ENCODE measurements at places on chromosomes 1 and 21.

DNA sequence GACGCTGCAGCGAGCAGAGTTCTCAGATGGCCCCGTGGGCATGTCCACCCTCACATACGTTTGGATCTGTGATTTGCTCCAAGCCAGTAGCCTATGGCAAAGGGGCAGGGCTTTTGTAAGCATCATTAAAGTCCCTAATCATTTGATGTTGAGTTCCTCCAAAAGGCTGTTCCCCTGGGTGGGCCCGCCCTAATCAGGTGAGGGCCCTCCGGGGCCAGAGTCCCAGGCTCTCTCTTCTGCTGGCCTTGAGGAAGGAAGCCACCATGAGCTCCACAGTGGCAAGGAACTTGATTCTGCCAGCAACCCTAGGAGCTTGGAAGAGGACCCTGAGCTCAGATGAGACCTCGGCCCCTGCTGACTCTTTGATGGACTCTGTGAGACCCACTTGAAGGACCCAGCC lies 25.4 kb upstream of the AJAP1 start:
- no peak for DNase-seq

GRCh38 chr1:2274231-2274928 lies 46.3 kb downstream of the SKI start:
- DNase-seq, result no peak

- no peak for DNase-seq
Measured at GRCh38 chr1:184632415-184633175, 122.1 kb downstream of the EDEM3 start.

DNA sequence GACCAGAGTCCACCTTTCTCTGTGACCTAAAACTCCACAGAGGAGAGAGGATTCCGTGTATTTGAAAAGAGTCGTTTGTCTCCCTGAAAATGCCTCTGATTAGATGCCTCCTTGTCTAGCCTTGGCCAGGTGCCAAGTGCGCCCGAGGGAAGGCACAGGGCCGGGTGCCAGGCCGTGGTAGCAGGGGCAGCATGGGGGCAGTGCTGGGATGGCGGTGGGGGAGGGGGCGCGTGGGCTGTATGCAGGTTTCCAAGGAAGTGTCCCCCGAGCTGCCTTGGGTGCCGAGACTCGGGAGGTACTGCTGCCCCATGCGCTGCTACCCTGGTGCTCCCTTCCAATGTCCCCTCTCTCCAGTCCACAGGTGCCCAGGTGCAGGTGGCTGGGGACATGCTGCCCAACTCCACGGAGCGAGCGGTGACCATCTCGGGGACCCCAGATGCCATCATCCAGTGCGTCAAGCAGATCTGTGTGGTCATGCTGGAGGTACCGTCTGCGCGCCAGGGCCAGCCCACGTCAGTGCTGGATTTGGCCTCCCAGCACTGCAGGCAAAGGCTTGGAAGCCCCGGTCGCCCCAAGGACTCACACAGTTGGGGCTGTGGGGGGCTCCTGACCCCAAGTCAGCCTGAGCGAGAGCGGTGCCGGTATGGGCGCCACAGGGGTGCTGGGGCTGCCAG lies 70.9 kb upstream of the COL6A1 start:
- no peak for DNase-seq

DNA sequence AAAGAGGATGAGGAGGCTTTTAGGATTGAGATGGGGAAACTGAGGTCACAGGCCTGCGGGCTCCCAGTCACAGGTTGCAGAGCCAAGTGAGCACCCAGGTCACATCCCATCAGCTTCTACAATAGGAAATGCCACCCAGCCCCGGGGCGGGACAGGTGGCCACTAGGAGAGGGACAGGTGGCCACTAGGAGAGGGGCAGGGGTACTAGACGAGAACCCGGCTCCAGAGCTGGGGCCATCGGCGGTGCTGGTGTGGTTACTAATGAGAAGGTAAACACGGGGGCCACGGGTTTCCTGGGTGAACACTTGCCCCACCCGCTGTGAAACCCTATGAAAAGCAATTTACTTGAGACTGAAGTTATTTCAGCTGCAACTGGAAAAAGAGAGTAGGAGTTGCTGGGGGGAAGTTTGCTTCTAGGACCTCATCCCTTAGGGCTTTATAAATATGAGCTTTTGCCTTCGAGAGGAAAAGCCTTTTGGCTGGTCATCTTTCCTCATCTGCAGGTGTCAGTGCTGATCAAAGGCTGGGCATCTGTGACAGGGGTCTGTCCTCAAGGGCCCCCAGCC lies 52.5 kb downstream of the MRPL37 start:
- DNase-seq, result no peak

DNA sequence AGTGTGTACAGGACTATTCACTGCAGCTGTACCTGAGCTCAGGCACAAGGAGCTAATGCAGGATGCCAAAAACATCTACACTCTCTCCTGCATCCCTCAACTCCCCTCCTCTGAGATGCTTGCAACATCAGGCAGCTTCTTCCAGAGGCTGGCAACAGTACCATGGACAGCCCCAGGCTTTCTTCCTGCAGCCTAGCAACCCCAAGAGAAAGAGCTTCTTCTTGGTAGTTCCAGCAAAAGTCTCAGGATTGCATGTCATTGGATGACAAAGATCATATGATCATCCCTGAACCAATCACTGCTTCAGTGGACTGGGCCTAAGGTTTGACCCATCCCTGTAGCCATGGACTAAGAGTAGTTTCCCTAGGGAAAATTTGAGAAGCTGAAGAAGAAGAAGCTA lies 46.7 kb downstream of the CAMK2N1 start:
- no peak for DNase-seq

DNA sequence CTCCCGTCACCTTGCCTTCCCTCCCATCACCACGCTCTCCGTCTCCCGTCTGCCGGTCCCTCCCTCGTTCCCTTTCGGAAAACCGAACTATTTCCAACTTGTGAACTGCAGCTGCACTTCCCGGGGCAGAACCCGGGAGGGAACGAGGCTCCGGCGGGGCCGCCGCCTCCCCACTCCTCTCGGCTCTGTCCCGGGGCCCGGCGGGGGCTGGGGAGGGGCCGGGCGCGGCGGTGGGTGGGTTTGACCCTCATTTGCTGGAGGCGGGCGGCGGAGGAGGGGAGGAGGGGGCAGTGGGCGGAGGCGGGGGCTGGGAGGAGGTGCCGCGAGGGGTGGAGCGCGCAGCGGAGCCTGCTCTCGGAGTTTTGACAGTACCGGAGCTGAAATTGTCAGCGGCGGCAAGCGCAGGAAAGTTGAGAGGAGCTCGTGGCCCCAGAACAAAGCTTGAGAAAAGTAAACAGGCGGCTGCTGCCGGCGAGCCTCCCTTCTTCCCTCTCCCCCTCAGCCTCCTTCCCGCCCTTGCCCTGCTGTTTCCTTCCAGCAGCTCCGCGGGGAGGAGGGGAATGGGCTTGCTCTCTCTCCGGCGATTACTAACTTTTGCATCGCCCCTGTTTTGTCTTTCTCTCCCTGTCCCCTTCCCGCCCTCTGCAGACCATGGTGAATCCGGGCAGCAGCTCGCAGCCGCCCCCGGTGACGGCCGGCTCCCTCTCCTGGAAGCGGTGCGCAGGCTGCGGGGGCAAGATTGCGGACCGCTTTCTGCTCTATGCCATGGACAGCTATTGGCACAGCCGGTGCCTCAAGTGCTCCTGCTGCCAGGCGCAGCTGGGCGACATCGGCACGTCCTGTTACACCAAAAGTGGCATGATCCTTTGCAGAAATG lies 2.9 kb downstream of the LMO4 start:
- DNase-seq, result peak; percentile 65

- peak; percentile 87 for DNase-seq
Measured at GRCh38 chr1:25338188-25338981, at the start of gene TMEM50A. TSS of gene TMEM50A (plus strand) at chr1:25338334. CDS start at chr1:25340487, 2,153 bp downstream.

- no peak for DNase-seq
Measured at GRCh38 chr21:17699524-17700189, 87.0 kb upstream of the BTG3 start.

DNA sequence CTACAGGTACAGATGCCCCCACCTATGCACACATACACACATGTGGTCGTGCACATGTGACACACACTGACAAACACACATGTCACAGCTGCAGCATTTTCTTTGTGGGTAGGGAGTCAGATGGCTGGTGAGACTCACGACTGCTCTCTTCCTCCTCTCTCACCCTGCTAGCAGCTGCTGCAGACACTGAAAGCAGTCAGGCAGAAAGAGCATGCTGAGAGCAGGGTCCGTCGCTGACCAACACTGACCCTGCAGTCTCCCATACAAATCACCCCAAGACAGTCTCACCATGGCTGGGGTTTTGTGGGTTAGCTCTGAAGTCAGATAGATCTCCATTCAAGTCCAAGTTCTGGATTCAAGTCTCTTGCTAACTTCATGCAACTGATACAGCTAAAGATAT lies 188.3 kb downstream of the ASTN1 start:
- DNase-seq, result no peak

DNA sequence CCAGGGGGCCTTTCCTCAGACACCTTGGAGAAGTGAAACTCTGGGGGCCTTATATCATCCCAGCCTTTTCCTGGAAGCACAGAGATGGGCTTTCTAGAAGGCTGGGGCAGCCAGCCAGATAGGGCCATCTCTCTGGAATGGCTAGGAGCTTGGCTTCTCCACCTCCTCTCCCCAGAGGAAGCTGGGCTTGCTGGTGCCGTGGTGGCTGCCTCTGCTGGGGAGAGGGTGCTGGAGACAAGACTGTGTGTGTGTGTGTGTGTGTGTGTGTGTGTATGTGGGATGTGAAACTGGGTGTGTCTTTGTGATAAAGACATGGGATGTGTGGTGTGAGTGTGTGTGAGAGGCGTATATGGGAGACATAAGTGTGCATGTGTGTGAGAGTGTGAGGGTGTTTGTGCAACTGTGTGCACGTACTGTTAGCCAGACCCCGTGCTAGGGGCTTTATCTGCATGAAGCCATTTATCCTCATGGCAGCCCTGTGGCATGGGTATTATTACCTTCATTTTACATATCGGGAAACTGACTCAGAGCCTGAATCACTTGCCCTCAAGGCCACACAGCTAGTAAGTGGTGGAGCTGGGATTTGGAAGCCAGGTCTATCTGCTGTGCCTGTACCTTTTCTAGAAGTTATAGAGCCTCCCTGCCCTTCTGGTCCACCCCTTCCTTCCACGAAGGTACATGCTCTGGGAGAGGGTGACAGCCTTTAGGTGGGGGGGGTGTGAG lies 44.2 kb downstream of the PTPRU start:
- no peak for DNase-seq

- DNase-seq, result no peak
Measured at GRCh38 chr1:168504064-168504837, 39.5 kb downstream of the XCL2 start.

DNA sequence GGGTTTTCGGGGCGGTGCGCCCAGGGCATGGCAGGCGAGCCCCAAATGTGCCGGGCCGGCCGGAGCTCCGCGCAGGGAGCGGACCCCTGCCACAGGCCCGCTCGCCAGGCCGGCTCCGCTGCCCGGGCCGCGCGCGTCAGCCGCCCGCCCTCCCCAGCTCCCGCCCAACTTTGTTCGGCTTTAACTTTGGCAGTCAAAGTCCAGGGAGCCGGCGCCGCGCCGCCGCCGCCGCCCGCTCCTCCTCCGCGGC lies 488 bp downstream of the SLC35D1 start:
- no peak for DNase-seq

GRCh38 chr1:245091818-245092637 lies 62.8 kb upstream of the KIF26B start:
- no peak for DNase-seq

All from effector memory CD4-positive, alpha-beta T cell (primary cell).